NCI-H1930 (cell line): ENCODE measurements at places on chromosomes 12 and 14.

- no peak for DNase-seq
These were observed 56.3 kb downstream of the PLXNC1 start for GRCh38 chr12:94204499-94205247.

DNA sequence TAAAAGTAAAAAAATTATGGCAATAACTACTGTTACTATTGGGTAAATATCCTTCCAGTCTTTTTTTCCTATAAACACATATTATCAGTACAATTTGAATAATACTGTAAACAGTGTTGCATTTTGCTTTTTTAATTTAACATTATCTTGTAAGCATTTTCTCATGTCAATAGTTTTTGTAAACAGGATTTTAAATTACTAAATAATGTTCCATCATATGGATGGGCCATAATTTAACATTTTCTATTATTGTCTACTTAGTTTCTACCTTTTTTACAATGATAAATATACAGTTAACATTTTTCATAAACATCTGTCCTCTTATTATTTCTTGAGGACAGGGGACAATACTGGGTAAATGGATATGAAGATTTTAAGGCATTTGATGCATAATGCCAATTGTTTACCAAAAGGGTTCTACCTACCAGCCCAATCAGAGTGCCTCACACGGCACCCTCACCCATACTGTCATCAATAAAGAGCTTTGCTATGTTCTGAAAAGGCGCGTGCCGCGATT, 759 bp upstream of the ACVR1B start:
- no peak for DNase-seq

DNA sequence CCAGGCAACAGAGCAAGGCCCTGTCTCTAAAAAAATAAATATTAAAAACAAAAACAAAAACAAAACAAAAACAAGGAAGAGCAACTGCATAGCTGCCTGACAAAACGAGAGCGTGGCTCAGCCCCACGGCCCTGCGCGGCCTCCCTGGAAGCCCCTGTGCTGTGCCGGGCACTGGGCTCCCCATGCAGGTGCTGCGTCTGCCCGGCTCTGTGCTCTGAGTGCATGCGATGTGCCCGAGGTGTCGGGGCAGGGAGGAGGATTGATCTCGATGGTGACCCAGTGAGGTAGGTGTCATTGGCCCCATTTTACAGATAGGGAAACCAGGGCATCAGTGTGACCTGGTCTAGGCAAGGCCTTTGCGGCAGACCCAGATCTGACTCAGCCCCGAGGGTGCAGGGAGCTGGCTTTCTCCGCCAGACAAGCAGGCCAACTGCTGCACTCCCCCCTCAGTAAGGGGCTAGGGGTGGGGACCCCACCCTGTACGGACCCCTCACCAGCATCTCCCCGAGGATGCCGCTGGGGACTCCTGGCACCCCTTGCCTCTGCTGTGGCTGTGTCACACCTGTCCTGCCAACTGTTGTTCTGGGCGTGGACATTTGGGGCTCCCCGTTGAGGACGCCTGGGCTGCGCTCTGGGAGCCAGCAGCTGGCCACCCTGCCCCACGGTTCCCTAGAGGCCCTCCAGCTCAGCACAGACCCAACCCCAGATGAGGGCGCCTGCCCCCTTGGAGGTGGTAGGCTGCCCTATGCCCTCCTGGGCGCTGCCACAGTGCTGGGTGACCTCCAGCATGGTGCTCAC, 15.3 kb downstream of the GPR132 start:
- no peak for DNase-seq

GRCh38 chr12:102763471-102763870, 153.6 kb downstream of the PAH start:
- DNase-seq: no peak

GRCh38 chr12:91222746-91223145, 40.1 kb upstream of the DCN start:
- no peak for DNase-seq
